Diencephalon (tissue), 1 donor: ENCODE measurements at places on chromosomes 3 and 15. TPM values are rescaled to one million over a fixed set of nuclear protein-coding genes. Genes with fewer than 3 reads are reported as not detected.

Gene SMCO1
- total RNA-seq, result not detected

Gene COMMD2
- 66.7 TPM for total RNA-seq

Gene TGM5
- total RNA-seq, result not detected

Gene SUCNR1
- 1.4 TPM for total RNA-seq

Gene KBTBD13
- not detected for total RNA-seq

Gene NPTN
- 141 TPM for total RNA-seq

Gene UROC1
- not detected for total RNA-seq
